ENCODE measurements at places on chromosomes 1 and 21.

- no peaks in the 10 kb centered on the region for H3K4me1 ChIP-seq
- no peak for DNase-seq
- H3K27me3 ChIP-seq = no peaks in the 10 kb centered on the region
Measured at GRCh38 chr1:30169269-30169668, 554.1 kb downstream of the MATN1 start.

GRCh38 chr1:44995467-44996238 lies 9.3 kb upstream of the EIF2B3 start:
- no peak overlapping the region for H3K27ac ChIP-seq
- no peaks in the 10 kb centered on the region for H3K36me3 ChIP-seq
- H3K27me3 ChIP-seq = no peaks in the 10 kb centered on the region
- no peaks in the 10 kb centered on the region for H3K4me1 ChIP-seq
- H3K4me3 ChIP-seq = no peak overlapping the region

GRCh38 chr1:238199325-238199724 lies 308.6 kb upstream of the ZP4 start:
- DNase-seq = no peak
- H3K27me3 ChIP-seq = no peaks in the 10 kb centered on the region
- H3K36me3 ChIP-seq = no peaks in the 10 kb centered on the region

GRCh38 chr1:17539118-17539476 lies 401 bp upstream of the ARHGEF10L start:
- DNase-seq = no peak
- H3K27ac ChIP-seq = peak overlapping the region; percentile 80
- no peaks in the 10 kb centered on the region for H3K4me1 ChIP-seq
- no peaks in the 10 kb centered on the region for H3K36me3 ChIP-seq
- no peaks in the 10 kb centered on the region for H3K27me3 ChIP-seq

DNA sequence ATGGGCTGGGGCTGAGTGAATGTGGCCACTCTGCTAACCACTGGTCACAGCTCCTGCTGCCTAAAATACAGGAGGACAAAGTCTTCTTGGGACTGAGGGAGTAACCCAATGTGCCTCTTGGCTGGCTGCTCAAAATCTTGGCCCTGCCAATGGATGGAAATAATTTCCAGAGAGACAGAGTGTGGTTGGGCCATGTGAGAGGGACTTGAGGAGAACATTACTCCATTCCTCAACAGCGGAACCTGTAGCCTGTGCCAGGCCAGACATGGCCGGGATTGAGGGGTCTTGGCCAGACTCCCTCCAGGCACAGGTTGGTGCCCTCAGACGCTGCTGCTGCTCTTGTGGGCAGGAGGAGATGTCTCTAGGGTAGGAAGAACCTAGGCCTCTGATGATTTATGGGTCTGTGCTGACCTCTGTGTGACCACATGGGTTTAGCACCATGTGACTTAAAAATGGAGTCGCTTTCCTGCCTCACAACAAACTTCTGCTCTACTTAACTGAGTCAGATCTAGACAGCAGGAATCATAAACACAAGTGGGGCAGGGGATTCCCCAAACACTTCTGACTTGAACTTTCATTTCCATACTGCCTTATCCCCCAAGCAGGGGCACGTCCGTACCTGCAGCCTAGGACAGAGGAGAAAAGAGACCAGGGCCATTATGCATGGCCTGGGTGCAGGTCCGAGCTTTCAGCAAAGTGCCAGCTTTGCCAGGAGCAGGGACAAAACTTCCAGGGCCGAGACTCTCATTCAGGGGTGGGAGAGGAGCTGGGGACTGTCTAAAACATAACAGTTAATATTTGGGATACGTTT lies 79.2 kb downstream of the CD34 start:
- no peak overlapping the region for H3K4me3 ChIP-seq
- no peak for DNase-seq
- H3K27ac ChIP-seq = peak overlapping the region; percentile 94
- no peaks in the 10 kb centered on the region for H3K4me1 ChIP-seq
- no peaks in the 10 kb centered on the region for H3K36me3 ChIP-seq

DNA sequence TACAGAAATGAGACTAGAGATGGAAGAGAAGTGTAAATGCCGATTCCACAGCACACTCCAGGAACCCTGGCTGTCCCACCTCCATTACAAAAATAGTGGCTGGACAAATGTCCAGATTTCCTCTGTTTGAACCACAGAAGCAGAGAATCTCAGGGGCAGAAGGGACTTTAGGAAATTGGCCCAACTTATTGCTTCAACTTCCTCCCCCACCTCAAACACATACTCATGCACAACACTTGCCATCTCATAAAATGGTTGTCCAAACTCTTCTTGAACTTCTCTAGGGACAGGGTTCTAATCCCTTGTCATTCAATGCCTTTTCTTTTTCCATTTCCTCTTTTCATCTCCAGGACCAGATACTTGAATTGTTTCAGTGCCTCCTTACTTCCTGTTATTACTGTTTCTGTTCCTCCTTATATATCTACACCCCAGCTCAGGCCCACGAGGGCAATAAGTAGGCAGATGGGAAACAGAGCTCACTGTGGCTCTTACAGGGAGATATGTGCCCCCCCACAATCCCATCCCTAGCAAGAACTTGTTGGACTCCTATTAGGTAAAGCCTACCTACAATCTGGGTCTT lies 8.5 kb upstream of the B4GALT3 start:
- H3K27ac ChIP-seq = peak overlapping the region; percentile 61
- H3K36me3 ChIP-seq = peaks cover 2% of the 10 kb centered on the region
- no peak overlapping the region for H3K4me3 ChIP-seq
- peaks cover 24% of the 10 kb centered on the region for H3K4me1 ChIP-seq
- no peak for DNase-seq

GRCh38 chr1:215888159-215888558 lies 321.1 kb downstream of the KCTD3 start:
- no peaks in the 10 kb centered on the region for H3K4me1 ChIP-seq
- no peak overlapping the region for H3K27ac ChIP-seq
- no peaks in the 10 kb centered on the region for H3K36me3 ChIP-seq
- DNase-seq = no peak
- H3K4me3 ChIP-seq = no peak overlapping the region
- no peaks in the 10 kb centered on the region for H3K27me3 ChIP-seq

DNA sequence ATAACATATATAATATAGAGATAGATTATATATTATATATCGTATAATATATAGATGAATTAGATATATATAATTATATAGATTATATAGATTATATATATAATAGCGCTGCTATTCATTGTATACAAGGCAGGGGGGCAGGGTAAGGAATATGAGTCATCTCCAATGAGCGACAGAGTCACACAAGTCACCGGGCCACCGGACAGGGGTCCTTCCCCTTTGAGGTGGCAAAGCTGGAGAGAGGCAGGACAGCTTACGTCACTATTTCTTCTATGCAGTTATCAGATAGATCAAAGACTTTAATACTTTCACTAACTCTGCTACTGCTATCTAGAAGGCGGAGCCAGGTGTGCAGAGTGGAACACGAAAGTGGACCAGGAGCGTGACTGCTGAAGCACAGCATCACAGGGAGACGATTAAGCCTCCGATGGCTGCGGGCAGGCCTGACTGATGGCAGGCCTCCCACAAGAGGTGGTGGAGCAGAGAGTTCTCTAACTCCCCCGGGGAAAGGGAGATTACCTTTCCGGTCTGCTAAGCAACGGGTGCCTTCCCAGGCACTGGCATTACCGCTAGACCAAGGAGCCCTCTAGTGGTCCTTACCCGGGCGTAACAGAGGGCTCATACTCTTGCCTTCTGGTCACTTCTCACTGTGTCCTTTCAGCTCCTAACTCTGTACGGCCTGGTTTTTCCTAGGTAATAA lies 2154.7 kb downstream of the MRPL39 start:
- H3K27ac ChIP-seq = no peak overlapping the region
- no peaks in the 10 kb centered on the region for H3K27me3 ChIP-seq
- no peak for DNase-seq
- H3K4me1 ChIP-seq = no peaks in the 10 kb centered on the region

- H3K36me3 ChIP-seq = no peaks in the 10 kb centered on the region
- H3K27me3 ChIP-seq = no peaks in the 10 kb centered on the region
- no peaks in the 10 kb centered on the region for H3K4me1 ChIP-seq
- DNase-seq = no peak
Measured at GRCh38 chr1:160542303-160542945, 19.4 kb upstream of the SLAMF6 start.

- DNase-seq = no peak
- H3K4me1 ChIP-seq = peaks cover 16% of the 10 kb centered on the region
- H3K4me3 ChIP-seq = no peak overlapping the region
- peak overlapping the region; percentile 28 for H3K27ac ChIP-seq
- H3K27me3 ChIP-seq = no peaks in the 10 kb centered on the region
Measured at GRCh38 chr1:85149805-85150204, 51.0 kb downstream of the SYDE2 start.
